Activated CD4-positive, alpha-beta T cell treated with anti-CD3 and anti-CD28 coated beads, Interleukin-2, Interleukin-6, amounts not matched to agents 100 ng/mL and 50 ng/mL, durations not matched to agents 16 hours and 8 hours (primary cell): ENCODE measurements at places on chromosomes 1 and 21.

DNA sequence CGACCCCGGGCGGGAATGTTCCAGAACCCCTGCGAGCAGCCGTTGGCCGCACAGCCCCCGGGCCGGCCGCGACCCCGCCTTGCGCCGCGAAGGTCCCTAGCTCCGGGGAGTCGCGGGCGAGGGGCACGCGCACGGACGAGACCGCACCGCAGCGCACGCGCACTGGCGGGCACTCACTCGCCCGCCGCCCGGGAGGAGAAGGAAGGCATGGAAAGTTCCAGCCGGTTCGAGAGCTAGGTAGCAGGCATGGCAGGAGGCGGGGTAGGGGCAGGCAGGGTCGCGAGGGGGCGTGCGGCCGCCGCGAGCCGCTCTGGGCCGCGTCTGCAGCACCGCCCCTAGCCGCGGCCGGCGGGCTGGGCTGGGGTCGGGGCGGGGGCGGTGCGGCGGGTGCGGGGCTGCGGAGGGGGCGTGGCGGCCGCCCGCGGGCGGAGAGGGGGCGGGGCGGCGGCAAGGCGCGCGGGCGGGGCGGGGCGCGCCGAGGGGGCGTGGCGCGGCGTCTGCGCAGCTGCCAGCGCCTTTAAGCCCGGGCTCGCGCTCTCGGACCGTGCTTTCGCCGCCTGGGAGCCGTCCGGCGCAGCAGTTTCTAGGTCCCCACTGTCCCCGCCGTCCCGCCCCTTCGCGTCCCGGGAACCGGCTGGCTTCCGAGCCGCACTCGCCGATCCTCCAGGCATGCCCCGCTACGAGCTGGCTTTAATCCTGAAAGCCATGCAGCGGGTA, at the start of the genes MRPS6 and SLC5A3:
Gene MRPS6 (plus strand): TSS at position 547 of the 717 bp plus-strand sequence. CDS start 123 bp downstream, at position 670.
Gene SLC5A3 (plus strand): TSS at position 547 of the 717 bp plus-strand sequence. CDS start 21,621 bp downstream, outside the sequence.
- peak; percentile 85 for DNase-seq

- no peak for DNase-seq
Observed at GRCh38 chr21:40284409-40284808, 417.2 kb downstream of the PCP4 start.

- no peak for DNase-seq
Observed at GRCh38 chr1:204853436-204853835, 17.2 kb upstream of the NFASC start.

DNA sequence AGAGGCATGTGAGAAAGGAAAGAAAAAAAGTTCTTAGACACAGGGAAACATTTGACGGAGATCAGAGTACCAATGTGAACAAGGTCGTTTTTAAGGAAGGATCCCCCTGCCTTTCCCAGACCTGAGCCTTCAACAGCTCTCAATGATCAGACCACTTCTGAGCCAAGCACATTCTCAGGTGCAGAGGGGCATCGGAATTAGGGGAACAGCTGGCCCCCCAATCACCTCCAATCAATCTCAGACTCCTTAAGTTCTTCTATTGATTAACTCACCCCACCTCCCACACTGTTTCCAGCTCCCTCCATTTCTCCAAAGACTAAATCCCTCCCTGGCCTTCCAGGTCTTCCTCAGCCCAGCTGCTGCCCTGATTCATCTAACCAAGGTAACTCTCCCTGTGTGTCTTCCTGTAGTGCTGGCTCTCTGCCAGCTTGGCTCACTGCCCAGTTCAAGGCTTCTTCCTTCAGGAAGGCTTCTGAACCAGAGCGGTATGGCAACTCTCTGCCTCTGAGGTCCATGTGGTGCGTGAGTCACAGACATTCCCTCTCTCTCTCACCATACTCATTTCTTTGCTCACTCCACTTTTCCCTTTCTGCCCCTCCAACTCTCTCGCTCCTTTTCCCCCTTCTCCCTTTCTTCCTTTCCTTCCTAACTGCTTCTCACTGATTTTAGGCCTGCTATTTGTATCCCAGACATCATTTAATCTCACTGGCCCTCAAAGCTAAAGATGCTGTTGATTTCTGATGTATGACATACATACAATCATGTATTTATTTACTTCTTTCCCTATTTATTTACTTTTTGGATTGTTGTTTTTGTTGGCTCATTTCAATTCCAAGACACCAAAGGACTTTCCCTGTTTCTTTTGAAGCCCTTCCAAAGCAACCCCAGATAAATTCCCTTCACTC, 18.1 kb downstream of the CFAP45 start:
- no peak for DNase-seq

DNA sequence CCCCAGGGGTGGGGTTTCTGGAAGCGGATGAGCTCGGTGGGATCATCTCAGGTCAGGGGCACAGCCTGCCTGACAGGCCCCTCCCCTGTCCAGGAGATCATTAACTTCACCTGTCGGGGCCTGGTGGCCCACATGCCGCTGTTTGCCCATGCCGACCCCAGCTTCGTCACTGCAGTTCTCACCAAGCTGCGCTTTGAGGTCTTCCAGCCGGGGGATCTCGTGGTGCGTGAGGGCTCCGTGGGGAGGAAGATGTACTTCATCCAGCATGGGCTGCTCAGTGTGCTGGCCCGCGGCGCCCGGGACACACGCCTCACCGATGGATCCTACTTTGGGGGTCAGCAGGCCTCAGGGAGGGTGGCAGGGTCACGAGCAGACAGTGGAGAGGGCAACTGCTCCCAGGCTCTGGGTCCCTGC, 8.4 kb downstream of the HCN3 start:
- DNase-seq = no peak

DNA sequence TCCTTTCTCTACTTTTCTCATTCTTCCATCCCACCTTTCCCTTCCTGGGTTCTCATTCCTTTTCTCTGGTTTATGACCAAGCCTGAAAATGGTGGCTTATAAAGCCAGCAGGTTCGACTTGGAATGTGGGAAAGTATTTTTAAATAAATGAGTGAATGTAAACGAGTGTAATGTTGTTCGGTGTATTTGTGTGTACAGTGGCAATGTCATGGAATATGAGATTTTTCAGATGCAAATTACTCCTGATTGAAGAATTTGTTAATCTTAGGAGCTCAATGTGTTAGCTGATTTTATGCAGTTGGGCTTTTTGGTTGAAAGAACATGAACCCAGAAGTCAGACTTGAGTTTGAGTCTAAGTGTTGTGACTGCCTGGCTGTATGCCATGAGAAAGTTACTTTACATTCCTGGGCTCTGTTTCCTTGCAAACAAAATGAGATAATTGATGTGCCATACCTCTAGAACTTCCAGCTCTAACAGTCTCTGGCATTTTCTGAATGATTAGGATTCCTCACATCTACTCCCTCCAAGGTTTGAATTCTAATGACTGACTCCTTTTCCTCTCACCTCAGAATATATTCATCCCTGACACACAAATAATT, 6.6 kb downstream of the SGIP1 start:
- DNase-seq = no peak
